ENCODE measurements at places on chromosomes 16 and 17.

GRCh38 chr16:11583166-11583565 is 3.6 kb downstream of the LITAF start:
- DNase-seq = no peak

DNA sequence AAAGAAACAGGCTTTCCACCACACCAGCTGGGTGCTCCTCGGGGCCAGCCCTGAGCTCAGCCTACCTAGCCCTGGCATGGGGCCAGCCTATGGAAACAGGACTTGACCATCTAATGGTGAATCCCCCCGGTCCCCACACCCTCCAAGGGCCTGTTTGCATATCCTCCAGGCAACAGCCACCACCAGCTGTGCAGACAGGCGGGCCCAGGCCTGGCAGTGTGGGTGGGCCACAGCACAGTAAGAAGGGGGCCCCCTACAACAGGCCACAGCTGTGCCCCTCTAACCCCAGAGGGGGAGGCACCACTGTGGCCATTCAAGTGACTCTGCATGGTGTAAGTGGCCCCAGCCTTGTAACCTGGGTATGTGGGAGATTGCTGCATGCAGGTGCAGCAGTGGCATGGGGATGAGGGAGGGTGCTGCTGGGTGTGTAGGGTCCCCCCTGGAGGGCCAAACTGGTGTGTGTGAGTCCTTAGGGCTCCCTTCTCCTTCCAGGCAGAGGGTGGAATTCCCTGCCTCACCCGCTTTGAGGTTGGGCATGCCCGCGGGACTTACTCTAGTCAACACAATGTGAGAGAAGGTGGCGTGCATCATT is 148.2 kb downstream of the C16orf78 start:
- DNase-seq = no peak

DNA sequence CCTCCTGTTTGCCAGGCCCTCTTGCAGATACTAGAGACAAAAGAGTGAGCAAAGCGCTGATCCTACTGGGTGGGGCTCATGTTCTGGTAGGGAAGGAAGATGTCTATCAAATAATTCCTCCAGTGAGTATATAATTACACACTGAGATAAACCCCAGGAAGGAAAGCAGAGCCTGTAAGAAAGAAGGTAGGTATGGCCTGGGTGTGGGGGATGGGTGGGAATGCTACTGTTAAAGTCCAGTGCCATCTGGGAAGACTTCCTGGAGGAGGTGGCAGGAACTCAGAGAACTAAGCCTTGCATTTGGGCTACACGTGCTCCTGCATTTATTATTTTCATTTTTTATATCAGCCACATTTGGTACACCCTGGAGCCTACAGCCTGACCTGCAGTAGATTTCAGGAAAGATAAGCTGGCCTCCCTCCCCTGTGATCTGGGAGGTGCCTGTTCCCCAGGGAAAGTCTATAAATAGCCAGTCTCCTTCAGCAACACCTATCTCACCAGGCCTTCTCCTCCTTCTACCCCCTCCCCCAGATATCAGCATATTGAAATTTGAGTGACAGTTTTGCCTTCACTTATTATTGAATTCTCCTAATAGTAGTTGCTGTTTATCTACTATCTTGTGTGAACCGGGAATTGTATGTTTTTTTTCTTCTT is 11.5 kb downstream of the ATP2C2 start:
- peak; percentile 81 for DNase-seq

- DNase-seq = no peak
Measured at GRCh38 chr16:58551496-58551895, 36.2 kb downstream of the SETD6 start.

GRCh38 chr16:69494991-69495392 is 70.6 kb downstream of the CYB5B start:
- DNase-seq = no peak

GRCh38 chr17:7307686-7308624 is 527 bp downstream of the EIF5A start:
- no peak for DNase-seq

- DNase-seq = peak; percentile 32
Measured at GRCh38 chr17:63881935-63882601, at the start of gene GH2. Gene GH2, minus strand, starts transcription at chr17:63881944. Its CDS starts 143 bp downstream, at chr17:63881801.

DNA sequence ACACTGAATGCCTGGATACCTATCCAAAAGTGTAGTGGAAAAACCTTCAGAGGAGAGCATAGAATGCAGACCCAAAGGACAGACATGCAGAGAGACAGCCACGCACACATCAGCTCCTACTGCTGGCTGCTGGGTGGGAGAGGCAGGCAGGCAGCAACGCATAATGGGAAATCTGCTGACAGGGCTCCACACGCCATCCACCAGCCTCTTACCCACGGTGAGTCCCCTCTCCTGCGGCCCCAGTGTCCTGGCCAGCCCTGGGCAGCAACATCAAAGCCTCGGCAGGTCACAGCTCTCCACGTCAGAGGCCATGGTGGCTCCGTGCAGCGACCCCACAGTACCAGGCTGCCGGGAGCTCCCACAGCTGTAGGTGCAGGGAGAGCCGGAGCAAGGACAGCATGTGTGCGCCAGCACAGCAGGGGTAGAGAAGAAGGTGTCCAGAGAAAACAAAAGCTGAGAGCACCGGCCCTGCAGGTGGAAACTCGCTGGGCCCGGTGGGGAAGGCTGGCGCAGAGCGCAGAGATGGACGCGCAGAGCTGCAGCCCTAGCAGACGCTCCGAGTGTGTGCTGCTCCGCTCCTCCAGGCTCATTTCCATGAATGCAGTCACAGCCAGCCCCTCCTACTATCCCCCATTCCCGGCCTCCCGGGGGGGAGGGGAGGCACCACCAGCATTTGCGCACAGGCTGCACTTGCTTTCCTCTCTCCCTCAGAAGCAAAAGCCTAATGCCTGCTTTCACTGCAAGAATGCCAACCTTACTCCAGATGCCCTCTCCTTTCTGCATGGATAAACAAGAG is 58.9 kb downstream of the CYTH1 start:
- DNase-seq = peak; percentile 52

DNA sequence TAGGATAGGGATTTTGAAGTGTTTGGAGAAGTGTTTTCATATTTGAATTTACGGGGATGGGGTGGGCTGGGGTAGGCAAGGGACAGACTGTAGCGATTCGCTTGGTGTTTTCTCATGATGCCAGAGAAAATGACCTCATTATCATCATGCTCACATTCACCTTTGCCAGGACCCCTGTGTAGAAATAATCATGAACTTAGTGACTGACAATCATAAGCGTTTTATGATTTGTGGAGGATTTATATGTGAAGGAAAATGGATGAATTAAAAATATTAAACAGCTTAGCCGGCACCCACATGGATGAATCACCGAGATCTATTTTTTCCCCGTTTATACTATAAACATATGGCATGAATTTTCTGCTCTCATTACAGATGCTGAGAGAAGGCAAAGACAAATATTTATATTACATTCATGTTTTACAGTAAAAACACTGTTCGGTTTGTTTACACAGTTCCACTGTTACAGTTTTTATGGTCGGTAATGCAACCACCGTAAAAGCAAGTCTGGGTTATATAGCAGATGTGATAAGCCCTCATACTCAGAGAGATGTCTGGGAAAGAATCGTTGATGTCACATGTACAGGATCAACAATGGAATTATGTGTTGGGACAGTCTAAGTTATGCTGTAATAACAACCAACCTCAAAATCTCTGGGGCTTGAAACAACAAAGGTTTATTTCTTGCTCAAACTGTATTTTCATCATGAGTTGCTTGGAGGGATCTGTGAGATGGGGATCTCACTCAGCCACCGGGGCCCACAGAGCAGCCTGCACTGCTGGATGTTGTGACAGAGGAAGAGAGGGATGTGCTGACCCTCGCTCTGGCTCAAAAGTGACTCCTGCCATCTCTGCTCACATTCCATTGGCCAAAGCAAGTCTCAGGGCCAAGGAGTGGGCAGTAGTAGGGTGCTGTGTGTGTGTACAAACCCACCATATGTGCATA is 85.1 kb downstream of the WWOX start:
- DNase-seq = no peak
